Right lobe of liver (tissue), 6 donors: ENCODE measurements at places on chromosomes 7 and 10.

DNA sequence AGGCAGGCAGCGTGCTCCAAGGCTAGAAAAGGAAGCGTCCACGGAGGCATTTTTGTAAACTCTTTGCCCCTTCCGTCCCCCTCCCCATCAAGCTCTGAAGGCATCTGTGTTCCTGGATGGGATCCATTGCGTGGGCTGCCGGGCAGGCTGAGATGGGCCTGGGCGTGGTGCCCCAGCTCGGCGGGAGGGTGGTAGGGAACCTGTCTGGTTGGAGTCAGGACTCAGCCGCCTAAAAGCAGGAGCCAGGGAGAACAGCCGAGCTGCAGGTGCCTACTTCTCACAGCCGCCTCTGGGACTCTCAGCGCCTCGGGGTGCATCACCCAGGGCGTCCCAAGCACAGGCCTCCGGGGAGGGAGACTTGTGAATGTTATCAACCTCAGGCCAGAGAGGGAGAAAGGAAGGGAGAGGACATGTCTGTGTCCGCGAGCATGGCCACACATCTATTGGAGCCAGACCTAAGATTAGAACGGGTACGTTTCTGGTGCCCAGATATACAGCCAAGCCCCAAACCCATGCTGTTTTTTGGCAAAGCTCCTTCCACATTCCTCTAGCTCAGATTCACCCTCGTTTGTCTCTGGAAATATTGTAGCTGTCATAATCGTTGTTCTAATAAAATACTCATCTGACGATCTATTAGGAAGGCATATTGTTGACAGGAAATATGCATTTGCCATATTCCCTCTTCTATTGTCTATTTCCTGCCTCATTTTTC, 48.6 kb upstream of the CTBP2 start:
- no peaks in the 10 kb centered on the region for H3K4me1 ChIP-seq
- no peak for DNase-seq
- no peak overlapping the region for H3K27ac ChIP-seq
- H3K36me3 ChIP-seq, result no peaks in the 10 kb centered on the region
- H3K4me3 ChIP-seq, result no peak overlapping the region
- H3K27me3 ChIP-seq, result no peaks in the 10 kb centered on the region

DNA sequence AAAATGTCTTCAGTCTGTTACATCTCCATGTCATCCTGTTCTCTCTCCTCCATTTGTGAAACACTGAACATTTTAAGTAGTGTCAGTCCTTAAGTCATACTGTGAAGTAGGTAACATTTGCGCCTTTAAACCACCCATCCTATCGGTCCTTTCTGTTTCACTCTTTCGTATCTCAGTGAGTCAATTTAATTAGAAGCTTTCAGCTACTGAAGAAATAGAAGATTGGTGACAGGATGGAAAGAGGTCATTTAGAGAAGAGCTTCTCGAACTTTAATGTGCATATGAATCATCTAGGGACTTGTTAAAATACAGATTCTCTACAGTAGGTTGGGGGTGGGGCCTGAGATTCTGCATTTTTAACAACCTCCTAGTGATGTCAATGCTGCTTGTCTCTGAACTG, 113.4 kb downstream of the SRI start:
- no peaks in the 10 kb centered on the region for H3K27me3 ChIP-seq
- H3K27ac ChIP-seq, result no peak overlapping the region
- no peak overlapping the region for H3K4me3 ChIP-seq
- DNase-seq, result no peak

- H3K4me3 ChIP-seq, result no peak overlapping the region
- DNase-seq, result no peak
- H3K36me3 ChIP-seq, result no peaks in the 10 kb centered on the region
- H3K27ac ChIP-seq, result no peak overlapping the region
Observed at GRCh38 chr10:52578871-52579405, 193.6 kb downstream of the MBL2 start.

DNA sequence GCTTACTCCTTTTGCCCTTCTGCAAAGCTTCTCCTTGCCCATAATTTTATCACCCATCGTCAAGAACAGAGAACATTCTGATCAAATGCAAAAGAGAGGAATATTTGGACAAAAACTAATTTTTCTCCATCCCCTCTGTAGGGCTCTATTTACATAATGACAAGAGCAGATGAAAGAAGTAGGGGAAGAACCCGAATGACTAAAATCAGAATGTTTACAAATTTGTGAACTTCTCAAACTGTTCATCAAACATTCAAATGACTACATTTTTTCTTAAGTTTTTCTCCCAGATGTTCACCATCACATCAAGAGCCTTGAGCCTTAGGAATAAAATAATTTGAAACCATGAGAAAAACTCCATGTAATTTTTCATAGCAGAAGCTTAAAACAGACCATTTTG, 119.4 kb downstream of the DGKI start:
- no peaks in the 10 kb centered on the region for H3K27me3 ChIP-seq
- DNase-seq, result no peak
- no peaks in the 10 kb centered on the region for H3K4me1 ChIP-seq
- H3K4me3 ChIP-seq, result no peak overlapping the region
- no peak overlapping the region for H3K27ac ChIP-seq

DNA sequence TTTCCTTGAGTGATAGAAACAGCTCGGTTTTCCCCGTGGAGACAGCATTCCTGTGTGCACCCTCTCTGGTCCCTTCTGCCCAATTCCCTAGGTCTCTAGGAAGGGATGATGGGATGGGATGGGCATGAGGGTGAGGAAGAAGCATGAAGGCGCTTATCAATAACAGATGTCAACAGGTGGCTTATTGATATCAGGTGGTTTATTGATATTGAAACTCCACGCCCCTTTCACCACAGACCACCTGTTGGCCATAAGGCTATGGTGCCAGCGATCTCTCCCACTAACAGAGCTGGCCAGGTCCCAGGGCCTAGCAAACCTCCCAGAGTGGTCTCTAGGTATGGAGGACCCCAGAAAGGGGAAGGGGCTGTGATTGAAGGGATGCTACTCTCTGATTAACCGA, 7.9 kb downstream of the MOSPD3 start:
- peaks cover 30% of the 10 kb centered on the region for H3K4me1 ChIP-seq
- H3K36me3 ChIP-seq, result peaks cover 3% of the 10 kb centered on the region
- H3K27me3 ChIP-seq, result no peaks in the 10 kb centered on the region
- no peak for DNase-seq
- H3K27ac ChIP-seq, result no peak overlapping the region
- no peak overlapping the region for H3K4me3 ChIP-seq

DNA sequence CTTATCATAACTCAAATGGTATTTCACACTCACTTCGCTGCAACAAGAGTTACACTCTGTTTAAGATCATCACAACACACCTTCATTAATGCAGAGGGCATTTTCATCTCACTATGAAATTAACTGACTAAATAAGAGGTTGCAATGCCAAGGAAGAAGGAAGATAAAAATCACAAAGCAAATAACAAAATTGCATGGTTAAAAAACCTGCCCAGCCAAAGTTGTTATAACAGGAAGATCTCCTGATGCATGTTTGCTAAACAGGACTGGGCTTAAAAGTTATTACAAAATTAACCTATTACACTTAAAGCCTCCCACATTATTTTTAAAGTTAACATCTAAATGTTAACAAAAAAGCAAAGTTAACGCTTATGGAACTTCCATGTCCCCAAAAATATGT, 11.8 kb downstream of the FAM13C start:
- no peaks in the 10 kb centered on the region for H3K4me1 ChIP-seq
- H3K27me3 ChIP-seq, result no peaks in the 10 kb centered on the region
- no peaks in the 10 kb centered on the region for H3K36me3 ChIP-seq
- no peak overlapping the region for H3K4me3 ChIP-seq
- no peak for DNase-seq
- H3K27ac ChIP-seq, result no peak overlapping the region

DNA sequence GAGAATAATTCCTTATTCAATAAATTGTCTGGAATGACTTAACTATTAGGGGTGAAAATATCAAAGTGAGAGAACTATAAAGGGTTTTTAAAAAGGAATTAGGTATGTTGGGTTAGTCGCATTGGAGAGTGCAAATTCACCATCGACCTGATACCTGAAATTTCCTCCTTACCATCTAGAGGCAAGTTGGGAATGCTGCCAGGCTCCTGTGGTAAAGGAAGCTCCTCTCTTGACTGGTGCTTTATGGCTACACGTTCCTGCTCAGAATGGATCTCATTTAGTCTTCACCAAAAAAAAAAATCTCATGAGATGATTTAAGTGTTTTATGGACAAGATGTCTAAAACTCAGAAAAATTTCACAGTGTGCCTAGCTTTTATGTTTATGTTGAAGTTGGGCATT, 129.8 kb downstream of the EGFR start:
- H3K4me3 ChIP-seq, result no peak overlapping the region
- no peaks in the 10 kb centered on the region for H3K4me1 ChIP-seq
- no peak for DNase-seq

DNA sequence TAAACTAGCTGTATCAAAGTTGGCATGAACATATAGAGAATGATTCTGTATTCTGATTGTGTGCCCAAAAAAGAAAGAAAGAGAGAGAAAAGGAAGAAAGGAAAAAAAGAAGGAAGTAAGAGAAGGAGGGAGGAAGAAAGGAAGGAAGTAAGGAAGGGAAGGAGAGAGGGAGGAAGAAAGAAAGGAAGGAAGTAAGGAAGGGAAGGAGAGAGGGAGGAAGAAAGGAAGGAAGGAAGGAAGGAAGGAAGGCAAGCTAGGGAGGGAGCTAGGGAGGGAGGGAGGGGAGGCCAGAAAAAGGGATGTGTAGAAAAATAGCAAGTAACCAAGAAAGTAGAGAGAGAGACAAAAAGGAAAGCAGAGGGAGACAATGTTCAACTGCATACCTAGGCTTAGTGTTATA, 60.7 kb upstream of the TARP start:
- H3K36me3 ChIP-seq, result no peaks in the 10 kb centered on the region
- no peak for DNase-seq
- no peaks in the 10 kb centered on the region for H3K27me3 ChIP-seq
- H3K4me3 ChIP-seq, result no peak overlapping the region
- no peaks in the 10 kb centered on the region for H3K4me1 ChIP-seq

GRCh38 chr10:132229834-132230556, 43.2 kb downstream of the DPYSL4 start:
- no peak for DNase-seq
- no peaks in the 10 kb centered on the region for H3K27me3 ChIP-seq
- no peak overlapping the region for H3K27ac ChIP-seq
- no peaks in the 10 kb centered on the region for H3K36me3 ChIP-seq
- no peak overlapping the region for H3K4me3 ChIP-seq
- no peaks in the 10 kb centered on the region for H3K4me1 ChIP-seq

GRCh38 chr7:8017423-8017822, 48.8 kb downstream of the GLCCI1 start:
- H3K4me1 ChIP-seq, result peaks cover 1% of the 10 kb centered on the region
- no peak overlapping the region for H3K4me3 ChIP-seq
- no peaks in the 10 kb centered on the region for H3K27me3 ChIP-seq
- H3K36me3 ChIP-seq, result no peaks in the 10 kb centered on the region

DNA sequence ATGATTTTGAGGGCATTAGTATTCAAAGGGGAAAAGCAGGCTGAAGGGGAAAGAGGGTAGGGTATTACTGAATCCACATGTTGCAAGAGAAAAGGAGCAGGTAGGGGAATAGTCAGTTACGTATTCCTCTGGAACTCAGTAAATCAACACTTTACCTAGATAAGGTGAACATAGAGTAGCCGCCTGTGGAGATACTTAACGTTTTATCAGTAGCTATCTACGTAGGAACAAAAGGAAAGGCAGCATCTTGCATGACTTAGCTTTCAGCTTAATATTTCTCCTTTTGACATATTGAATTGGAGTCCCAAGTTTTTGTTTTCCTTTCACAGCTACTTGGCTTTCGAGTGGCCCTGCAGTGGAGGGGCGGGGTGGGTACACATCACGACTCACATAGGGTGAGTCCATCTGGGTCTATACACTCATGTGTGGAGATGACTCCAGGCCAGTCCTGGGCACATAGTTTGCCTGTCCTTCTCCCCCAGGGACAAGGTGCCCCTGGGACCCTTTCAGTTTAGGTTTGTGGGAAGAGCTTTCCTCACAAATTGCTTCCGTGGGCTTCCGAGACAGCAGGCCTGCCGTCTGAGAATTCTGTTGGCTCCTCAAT, 48.1 kb downstream of the CCNY start:
- H3K4me3 ChIP-seq, result no peak overlapping the region
- H3K4me1 ChIP-seq, result no peaks in the 10 kb centered on the region
- H3K36me3 ChIP-seq, result no peaks in the 10 kb centered on the region
- no peak for DNase-seq
- no peak overlapping the region for H3K27ac ChIP-seq

- peaks cover 16% of the 10 kb centered on the region for H3K36me3 ChIP-seq
- H3K4me3 ChIP-seq, result no peak overlapping the region
- H3K4me1 ChIP-seq, result no peaks in the 10 kb centered on the region
- H3K27me3 ChIP-seq, result no peaks in the 10 kb centered on the region
- no peak for DNase-seq
Observed at GRCh38 chr7:77631820-77632219, 64.4 kb upstream of the RSBN1L start.

DNA sequence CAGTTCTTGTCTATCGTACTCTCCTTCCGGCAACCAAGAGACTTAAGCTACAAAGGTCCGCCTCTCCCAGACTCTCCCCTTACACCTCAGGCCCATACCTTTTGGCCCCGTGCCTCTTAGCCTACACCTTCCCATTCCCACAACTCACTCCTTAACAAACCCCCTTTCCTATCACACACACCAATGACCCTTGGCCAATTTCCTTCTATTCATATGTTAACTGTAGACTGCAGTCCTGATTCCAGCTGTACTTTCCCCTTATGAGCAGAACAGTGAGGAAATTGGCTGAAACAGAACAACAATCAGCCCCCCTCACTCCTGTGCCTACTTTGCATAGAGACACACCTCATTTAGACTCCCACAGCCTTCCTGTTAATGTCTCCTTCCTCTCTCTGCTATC, 1.4 kb upstream of the TMEM139 start:
- no peak overlapping the region for H3K27ac ChIP-seq
- DNase-seq, result no peak
- no peak overlapping the region for H3K4me3 ChIP-seq
- H3K4me1 ChIP-seq, result no peaks in the 10 kb centered on the region

GRCh38 chr10:16519908-16520861, 1.5 kb downstream of the C1QL3 start:
- no peak overlapping the region for H3K27ac ChIP-seq
- H3K27me3 ChIP-seq, result no peaks in the 10 kb centered on the region
- H3K36me3 ChIP-seq, result no peaks in the 10 kb centered on the region
- peak overlapping the region; percentile 29 for H3K4me3 ChIP-seq

GRCh38 chr10:45003432-45004000, 2.8 kb downstream of the ZNF22 start:
- no peaks in the 10 kb centered on the region for H3K36me3 ChIP-seq
- H3K27me3 ChIP-seq, result no peaks in the 10 kb centered on the region
- H3K27ac ChIP-seq, result no peak overlapping the region
- DNase-seq, result no peak
- H3K4me3 ChIP-seq, result no peak overlapping the region

GRCh38 chr10:79051766-79052165, 17.0 kb upstream of the ZMIZ1 start:
- H3K36me3 ChIP-seq, result no peaks in the 10 kb centered on the region
- H3K27me3 ChIP-seq, result no peaks in the 10 kb centered on the region
- no peak overlapping the region for H3K27ac ChIP-seq
- no peak overlapping the region for H3K4me3 ChIP-seq

- H3K4me3 ChIP-seq, result no peak overlapping the region
- H3K27me3 ChIP-seq, result no peaks in the 10 kb centered on the region
- no peaks in the 10 kb centered on the region for H3K4me1 ChIP-seq
- DNase-seq, result peak; percentile 55
Observed at GRCh38 chr7:46603780-46604179, 682.7 kb upstream of the IGFBP3 start.

- no peaks in the 10 kb centered on the region for H3K27me3 ChIP-seq
- no peak overlapping the region for H3K4me3 ChIP-seq
- no peak for DNase-seq
- H3K36me3 ChIP-seq, result peaks cover 44% of the 10 kb centered on the region
- H3K27ac ChIP-seq, result no peak overlapping the region
Observed at GRCh38 chr7:32559480-32559879, 64.2 kb downstream of the AVL9 start.
